ENCODE measurements at places on chromosomes 16 and 17.

DNA sequence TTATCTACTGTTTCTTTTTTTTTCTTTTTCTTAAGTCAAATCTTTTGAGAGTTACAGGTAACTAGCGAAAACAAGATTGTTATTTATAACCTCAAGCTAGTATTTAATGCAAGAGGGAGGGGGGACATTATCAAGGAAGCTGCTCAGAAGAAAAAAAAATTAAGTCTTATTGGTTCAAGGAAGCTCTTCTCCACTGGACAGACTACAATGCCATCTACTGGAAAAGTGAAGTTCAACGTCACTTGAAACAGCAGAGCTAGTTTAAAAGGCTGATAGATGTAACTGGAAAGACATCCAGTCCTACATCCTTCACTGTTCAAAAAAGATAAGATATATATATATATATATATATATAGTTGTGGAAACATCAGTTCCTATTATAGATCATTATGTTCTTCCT is 418.0 kb upstream of the PSMD7 start:
- no peak for DNase-seq

DNA sequence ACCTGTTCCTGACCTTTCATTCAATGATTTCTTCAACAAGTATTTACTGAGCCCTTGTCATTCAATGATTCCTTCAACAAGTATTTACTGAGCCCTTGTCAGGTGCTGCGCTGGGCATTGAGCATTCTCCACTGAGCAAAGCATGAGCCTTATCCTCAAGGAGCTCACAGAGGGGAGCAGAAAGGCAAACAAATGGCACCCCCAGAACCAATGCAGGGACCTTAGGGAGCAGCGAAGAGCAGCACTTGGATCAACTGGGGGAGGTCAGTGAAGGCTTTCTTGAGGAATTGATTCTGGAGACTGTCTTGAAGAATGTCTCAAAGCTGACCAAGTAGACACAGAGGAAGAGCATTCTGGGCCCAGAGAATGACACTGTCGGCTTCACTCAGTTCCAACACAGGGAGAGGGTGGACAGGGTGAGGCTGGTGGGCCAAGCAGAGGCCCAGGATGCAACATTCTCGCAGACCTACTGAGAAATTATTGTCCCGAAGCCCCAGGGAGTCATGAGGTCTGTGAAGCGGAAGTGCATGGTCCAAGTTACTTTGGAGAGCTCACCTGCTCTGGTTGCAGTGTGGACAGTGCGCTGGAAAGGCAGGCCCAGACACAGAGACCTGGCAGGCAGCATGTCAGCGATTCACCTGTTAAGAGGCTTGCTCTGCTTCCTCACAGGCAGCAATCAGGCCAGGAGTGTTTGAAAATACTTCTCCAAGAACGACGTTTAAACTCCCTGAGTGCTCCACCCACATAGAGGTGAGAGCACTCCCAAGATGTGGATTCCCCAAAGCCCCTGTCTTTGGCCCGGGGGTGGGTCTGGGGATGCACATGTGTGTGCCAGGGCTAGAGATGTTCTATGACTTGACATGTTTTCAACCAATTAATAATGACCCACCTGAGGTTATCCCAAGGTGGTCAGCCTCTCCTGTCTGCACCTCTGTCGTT is 3.2 kb upstream of the MPO start:
- no peak for DNase-seq

- DNase-seq, result no peak
Measured at GRCh38 chr16:19098173-19098572, 15.6 kb upstream of the ITPRIPL2 start.

DNA sequence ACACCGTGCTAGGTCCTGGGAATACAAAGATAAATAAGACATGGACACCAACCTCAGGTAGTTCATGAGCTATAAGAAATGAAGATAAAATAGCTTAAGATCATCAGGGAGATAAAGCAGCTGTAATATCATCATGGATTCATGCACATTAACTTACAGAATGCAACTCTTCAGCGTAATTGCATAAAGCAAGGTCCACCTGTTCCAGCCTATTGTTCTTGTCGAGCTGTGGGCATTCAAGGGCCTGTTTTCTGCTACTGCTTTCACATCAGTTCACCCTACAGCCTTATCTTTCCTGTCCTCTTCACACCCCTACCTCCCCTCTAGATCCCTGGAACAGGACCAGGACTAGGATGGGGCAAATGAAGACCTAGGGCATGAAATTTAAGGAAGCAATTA is 133.9 kb downstream of the SPACA3 start:
- no peak for DNase-seq

DNA sequence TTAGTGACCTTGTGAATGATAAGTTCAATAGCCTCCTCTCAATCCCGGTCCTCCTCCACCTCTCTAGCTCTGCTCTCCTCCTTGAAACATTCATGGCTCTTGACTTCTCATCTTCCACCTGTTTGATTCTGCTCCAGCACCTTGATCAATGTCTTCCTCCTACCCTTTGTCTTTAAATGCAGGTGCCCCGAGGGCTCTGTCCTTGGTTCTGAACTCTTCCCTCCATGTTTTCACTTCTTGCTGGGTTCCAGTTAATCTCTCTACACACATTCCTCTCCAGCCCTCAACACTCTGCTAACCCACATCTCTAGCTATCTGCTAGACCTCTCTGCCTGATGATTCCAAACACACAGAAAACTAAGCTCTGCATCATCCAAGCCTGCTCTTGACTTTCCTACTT is 13.4 kb downstream of the CD300E start:
- no peak for DNase-seq

DNA sequence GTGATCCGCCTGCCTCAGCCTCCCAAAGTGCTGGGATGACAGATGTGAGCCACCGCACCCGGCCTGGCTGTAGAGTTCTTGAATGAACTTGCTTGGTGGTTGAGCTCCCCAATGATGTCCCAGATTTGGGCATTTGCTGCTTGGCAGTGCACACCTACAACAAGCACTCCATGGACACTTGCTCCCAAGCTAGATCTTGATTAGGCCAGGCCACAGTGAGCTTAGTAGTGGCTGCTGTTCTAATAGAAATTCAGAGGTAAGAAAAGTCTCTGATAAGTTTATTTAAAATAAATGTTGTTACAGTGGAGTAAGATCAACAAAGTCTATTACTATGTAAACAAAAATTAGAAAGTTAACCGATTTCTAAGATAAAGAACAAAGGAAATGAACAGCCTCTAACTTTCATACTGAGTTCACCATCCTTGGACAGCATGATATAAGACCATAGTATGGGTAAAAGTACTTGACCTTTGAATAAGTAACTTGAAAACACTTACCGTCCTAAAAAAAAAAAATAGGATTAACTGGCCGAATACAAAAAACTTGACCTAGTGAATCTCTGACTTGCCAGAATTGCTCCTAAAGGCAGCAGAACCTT is 951 bp downstream of the TMED6 start:
- DNase-seq, result no peak

DNA sequence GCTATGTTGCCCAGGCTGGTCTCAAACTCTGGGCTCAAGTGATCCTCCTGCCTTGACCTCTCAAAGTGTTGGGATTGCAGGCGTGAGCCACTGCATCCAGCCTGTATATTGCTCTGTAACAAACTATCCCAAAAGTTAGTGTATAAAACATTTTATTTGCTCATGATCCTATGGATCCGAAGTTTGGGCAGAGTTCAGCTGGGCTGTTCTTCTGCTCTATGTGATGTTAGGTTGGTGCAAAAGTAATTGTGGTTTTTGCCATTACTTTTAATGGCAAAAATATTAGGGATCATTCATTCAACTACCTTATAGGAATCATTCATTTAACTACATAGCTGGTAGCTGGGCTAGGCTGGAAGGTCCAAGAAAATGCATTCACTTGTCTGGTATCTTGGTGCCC is 12.8 kb upstream of the WFIKKN2 start:
- DNase-seq, result no peak

DNA sequence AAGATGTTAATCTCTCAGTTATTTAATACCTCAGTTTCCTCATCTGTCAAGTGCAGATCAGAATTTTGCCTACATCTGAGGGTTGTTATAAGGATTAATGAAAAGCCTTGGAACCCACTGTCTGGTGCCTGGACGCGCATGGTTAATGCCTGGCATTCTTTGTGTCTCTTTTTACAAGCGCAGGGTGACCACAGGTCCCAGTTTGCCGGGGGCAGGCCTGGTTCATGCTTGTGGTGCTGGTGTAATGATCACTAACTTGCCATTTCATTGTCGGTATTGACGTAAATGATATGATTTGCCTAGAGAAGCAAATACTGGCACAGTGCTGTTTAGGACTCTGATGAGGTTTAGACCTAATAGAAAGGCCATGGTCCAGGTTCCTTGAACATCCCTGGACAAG is 23.1 kb downstream of the MRC2 start:
- DNase-seq, result no peak

- DNase-seq, result no peak
Measured at GRCh38 chr16:73034374-73034773, 13.6 kb downstream of the ZFHX3 start.

- no peak for DNase-seq
Measured at GRCh38 chr17:49567104-49567521, 8.6 kb upstream of the NXPH3 start.

Data from GOT3 (cell line).